Daoy (cell line): ENCODE measurements at places on chromosomes 3 and 15. TPM values are rescaled to one million over a fixed set of nuclear protein-coding genes. Genes with fewer than 3 reads are reported as not detected.

KATNBL1 gene
- total RNA-seq: 47.8 and 54.4 TPM in 2 replicates

DNA sequence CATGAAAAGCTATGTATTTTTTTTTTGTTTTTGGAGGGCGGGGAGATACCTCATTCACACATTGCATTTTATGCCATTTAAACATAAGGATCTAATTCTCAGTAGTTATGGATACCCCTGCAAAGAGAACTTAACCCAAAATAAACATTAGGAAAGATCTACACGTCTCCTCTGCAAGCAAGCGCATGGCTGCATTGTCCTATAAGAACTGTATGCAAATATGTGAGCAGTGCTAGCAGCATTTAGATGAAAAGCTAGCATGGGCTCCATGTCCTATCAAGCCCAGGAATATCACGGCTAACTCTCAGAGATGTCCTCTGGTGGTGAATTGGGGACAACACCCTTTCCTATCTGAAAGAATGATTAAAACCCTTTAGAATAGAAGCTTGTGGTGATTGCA, 292.8 kb downstream of the MEX3B start:
- DNase-seq: no peak

DNA sequence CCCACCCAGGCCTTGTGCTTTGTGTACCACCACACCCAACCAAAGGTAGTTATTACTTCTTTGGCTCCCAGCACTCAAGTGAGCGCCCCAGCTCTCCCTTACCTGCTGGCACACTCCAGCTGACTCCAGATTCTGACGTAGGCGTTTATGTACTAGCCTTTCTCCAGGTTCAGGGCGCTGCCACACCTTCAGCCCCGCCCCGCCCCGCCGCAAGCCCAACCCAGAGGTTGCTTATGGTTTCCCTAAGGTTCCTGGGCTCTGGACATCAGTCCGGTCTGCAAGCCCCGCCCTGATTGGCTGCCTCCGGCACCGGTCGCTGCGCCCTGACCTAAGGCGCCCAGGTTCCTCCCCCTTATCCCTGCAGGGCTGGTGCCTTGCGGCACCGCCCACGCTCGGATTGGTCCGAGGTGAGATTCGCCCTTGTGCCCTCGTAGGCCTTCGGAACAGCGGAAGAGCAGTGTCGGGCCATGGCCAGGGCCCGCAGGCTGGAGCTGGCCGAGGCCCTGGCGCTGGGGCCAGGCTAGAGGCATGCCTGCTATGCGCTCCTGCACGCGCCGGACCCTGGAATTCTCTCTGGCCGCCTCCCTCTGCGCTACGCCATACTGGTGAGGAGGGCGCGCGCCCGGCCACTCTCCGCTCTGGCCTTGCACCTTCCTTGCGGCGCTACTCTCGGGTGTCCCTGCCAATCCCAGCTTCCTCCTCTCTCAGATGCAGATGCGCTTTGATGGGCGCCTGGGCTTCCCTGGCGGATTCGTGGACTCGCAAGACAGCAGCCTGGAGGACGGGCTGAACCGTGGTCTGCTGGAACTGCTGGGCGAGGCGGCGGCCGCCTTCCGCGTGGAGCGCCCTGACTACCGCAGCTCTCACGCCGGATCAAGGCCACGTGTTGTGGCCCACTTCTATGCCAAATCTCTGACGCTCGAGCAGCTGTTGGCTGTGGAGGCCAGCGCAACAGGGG, 19.8 kb upstream of the NUDT16 start:
- no peak for DNase-seq

DNA sequence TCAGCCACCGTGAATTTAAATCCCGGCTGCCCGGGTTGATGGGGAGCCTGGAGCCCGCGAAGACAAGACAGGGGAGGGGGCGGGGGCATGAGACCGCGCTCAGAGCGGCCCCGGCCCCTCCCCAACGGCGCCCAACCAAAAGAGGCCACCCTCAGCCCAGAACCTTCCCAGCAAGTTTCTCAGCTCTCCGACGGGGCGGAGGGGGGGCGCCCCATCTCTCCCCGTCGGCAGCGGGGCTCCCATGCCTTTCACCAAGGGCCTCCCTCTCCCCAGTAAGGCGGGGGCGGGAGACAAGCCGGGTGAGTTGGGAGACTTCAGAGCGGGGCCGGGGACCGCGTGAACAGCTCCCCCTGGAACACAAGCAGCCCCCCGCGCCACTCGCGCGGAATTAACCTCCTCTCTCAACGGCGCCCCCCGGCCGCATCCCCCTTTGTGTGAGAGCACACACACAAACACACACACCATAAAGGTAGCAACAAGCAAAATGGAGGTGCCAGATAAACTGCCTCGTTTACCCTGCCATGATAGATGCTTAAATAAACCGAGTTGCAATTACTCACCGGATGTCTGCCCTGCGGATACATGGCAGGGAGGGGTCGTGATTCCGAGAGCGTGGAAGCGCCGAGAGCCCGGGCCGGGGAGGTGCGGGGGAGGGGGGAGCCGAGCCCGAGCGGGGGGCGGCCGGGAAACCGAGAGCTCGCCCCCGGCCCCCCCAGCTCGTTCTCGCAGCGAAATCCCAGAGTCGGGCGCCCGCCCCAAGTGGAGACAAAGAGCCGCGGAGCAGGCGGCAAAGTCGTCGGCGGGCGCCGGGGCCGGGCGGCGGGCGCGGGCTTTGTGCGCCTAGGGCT, 1.3 kb downstream of the TLE3 start:
- peak; percentile 75 for DNase-seq

- DNase-seq: no peak
These were observed 48.4 kb downstream of the CCNL1 start for GRCh38 chr3:157111518-157111917.
